Activated CD4-positive, alpha-beta T cell treated with anti-CD3 and anti-CD28 coated beads for 4 hours (primary cell): ENCODE measurements at places on chromosomes 6 and 20.

- no peak for DNase-seq
These were observed 93.6 kb upstream of the TAB2 start for GRCh38 chr6:149223904-149224351.

- DNase-seq = no peak
These were observed 643.8 kb downstream of the DHX35 start for GRCh38 chr20:39605908-39606307.

GRCh38 chr20:54793291-54793992 lies 318.0 kb downstream of the DOK5 start:
- no peak for DNase-seq

DNA sequence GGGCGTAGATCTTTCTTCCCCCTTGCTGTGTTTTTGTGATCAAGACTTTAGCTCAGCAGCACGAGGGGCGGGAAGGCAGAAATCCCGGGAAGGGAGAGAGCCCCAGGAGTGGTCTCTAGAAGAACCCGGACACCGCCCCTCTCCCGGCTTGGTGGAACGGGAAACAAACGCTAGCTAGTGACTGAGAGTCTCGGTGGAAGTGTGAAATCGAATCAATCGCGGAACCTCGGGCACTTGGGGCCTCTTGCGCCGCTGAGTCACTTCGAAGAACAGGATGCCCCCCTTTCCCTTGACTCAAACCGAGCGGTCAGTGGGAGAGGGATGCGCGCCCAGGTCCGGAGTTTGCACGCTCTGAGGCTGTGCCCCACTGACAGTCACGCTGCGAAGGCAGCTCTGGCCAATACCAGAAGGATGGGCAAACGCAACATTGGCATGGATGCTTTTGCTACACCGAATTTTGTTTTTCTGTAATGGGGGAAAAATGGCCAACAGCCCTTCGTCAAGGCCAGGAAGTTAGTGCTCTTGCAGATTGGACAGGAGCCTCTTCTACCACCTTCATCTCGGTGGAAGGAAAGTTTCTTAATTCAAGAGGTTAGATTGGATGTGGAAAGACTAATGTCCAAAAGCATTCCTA lies 1.6 kb upstream of the OLIG3 start:
- no peak for DNase-seq

- no peak for DNase-seq
These were observed 1.7 kb downstream of the PRL start for GRCh38 chr6:22295145-22295544.

DNA sequence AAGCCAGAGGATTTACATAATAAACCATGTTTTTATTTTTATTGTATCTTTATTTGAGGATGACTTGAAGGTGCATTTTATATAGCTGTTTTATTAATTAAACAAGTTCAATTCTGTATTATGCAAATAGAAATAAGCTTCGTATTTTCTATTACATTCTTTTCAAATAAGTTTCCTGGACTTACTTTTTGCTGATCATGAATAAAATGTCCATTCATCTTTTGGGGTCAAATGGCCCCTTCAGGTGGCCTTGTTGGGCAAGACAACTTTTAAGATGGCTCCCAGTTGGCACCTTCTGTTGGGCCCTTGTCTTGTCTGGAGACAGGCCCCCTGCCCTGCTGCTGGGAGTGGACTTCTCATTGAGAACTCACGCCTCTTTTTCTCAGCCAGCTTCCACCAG lies 654.6 kb upstream of the NOX3 start:
- DNase-seq = no peak

GRCh38 chr20:32984196-32984595 lies 20.0 kb downstream of the SUN5 start:
- DNase-seq = no peak

GRCh38 chr6:86581833-86582232 lies 355.5 kb upstream of the HTR1E start:
- DNase-seq = no peak

- DNase-seq = no peak
These were observed 33.3 kb downstream of the EPB41L2 start for GRCh38 chr6:131029626-131030297.

GRCh38 chr6:30748851-30749540 lies 4.6 kb upstream of the IER3 start:
- DNase-seq = no peak
